ENCODE measurements at places on chromosomes 1 and 21.

DNA sequence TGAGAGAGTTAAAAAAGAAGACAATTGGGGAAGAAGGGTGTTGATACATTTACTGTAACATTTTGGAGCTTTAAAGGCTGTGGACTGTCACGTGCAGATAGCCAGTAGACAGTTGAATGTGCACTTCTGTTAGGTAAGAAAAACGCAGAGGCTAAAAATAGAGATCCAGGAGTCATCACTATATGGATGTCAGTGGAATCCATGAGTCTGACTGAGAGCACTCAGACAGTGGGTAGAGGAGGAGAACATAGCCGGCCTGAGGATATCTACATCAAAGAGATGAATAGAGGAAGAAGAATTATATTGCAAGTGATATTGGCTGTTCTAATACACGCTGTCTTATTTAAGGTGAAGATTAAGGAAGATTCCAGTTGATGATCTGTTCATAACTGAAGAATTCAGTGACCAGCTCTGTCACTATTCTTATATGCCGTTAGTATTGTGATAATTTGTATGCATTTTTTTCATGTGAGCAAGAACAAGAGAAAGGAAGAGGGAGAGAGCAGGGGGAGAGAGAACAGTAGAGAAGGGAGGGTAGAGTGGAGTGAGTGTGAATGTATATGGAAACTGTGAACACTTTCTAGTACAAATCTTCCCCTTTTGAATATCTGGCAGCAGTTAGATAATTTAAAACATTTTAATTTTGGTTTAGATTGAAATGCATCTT is 344.8 kb downstream of the CHRM3 start:
- no peak for DNase-seq

GRCh38 chr1:185291159-185291558 is 25.9 kb downstream of the IVNS1ABP start:
- DNase-seq = no peak

GRCh38 chr1:161021165-161021969 is 415 bp upstream of the F11R start:
- DNase-seq = peak; percentile 90

- DNase-seq = no peak
Measured at GRCh38 chr1:204438628-204439027, 27.0 kb upstream of the PPP1R15B start.

DNA sequence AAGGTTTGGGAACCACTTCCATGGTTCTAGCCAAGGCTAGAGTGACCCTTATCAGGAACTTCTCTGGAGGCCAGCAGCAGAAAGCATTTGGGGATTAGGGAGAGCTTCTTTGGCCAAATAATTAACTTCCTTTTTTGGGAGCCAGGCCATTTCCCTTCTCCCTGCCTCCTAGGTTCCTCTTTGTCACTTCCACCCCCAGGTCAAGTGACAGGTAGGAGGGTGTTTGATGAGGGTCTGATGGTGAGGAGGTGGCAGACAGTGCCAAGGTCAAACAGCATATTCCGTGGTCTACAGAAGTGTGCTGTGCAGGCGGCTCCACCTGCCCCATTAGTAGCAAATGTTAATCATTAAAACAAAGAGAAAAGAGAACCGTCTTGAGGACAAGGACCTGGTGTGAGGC is 1.9 kb upstream of the KCNA10 start:
- DNase-seq = no peak

DNA sequence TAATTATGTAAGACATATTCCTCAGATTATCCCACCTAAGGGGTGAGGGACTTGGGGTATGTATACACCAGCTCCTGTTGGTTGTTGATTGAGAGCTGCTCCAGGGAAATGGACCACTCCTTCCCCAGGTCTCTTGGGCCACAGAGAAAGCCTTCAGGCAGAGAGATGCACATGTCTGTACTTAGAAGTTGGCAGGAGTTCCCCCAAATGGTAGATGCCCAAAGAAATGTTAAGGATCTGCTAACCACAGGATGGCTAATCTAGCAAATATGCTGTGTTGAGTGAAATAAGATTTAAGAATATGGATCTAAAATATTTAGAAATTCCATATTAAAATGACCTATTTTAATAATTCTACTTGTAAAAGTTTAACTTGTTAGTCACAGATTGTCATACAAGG is 100.8 kb upstream of the DNAH14 start:
- no peak for DNase-seq

GRCh38 chr1:7588457-7588827 is 182.7 kb upstream of the VAMP3 start:
- DNase-seq = no peak

GRCh38 chr1:153513023-153513422 is 22.8 kb downstream of the S100A6 start:
- DNase-seq = no peak

GRCh38 chr1:236837897-236838296 is 42.8 kb downstream of the MTR start:
- DNase-seq = no peak

GRCh38 chr1:162661336-162661735 is 29.1 kb downstream of the DDR2 start:
- no peak for DNase-seq

- no peak for DNase-seq
Measured at GRCh38 chr1:162206300-162206699, 136.8 kb downstream of the NOS1AP start.

DNA sequence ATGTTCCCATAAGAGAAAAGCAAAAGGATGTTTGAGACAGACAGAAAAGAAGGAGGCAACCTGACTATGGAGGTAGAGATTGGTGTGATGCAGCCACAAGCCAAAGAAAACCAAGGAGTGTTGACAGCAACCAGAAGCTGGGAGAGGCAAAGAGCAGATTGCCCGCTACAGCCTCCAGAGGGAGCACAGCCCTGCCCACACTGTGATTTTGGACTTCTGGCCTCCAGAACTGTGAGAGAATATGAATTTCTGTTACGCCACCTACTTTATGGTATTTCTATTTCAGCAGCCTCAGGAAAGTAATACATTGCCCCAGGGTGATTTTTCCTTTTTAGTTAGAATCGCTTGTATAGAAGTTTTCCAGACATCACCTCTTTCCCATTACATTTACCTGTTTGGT is 28.4 kb downstream of the SLAMF6 start:
- DNase-seq = no peak

- DNase-seq = no peak
Measured at GRCh38 chr1:29756085-29756484, 519.8 kb downstream of the PTPRU start.

GRCh38 chr1:58406301-58407071 is 140.0 kb downstream of the OMA1 start:
- DNase-seq = no peak

DNA sequence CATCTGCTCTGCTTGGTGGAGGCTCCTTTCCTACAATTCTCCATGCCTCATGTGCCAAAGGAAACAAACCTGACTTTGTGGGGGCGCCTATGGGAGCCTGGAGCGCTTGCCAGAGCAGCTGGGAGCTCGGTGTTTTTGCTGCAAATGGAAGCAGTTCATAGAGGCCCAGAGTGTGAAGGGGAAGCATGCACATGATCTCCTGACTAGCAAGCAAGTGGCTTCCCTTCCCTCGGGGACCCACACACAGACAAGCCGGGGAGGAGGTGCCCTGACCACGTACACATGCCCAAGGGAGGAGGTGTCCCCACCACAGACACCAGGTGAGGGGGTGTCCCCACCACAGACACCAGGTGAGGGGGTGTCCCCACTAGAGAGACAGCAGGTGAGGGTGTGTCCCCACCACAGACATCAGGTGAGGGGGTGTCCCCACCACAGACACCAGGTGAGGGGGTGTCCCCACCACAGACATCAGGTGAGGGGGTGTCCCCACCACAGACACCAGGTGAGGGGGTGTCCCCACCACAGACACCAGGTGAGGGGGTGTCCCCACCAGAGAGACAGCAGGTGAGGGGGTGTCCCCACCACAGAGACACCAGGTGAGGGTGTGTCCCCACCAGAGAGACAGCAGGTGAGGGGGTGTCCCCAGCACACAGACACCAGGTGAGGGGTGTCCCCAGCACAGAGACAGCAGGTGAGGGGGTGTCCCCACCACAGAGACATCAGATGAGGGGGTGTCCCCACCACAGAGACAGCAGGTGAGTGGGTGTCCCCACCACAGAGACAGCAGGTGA is 106.8 kb downstream of the CRYAA start:
- DNase-seq = no peak

DNA sequence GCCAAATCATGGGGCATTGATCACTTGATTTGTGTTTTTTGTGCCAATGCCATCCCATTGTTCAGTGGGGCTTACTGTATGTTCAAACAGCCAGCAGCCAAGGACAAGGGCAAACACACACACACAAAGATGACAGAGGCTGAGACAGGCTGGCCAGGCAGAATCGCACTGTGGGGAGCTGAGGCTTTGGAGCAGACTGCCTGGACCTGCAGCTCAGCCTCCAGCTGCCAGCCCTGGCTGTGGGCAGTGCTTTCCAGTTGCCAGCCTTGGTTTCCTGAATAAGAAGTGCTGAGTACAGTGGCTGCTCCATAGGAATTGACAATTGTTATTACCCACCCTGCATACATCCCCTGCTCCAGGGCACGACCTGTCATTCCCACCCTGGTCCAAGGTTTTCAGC is 16.9 kb upstream of the PCP4 start:
- no peak for DNase-seq

- DNase-seq = no peak
Measured at GRCh38 chr1:89257041-89257440, 15.6 kb downstream of the GBP5 start.

GRCh38 chr1:202951437-202951836 is 6.7 kb downstream of the ADIPOR1 start:
- DNase-seq = no peak

GRCh38 chr1:82927753-82928152 is 1071.2 kb downstream of the TTLL7 start:
- DNase-seq = no peak

DNA sequence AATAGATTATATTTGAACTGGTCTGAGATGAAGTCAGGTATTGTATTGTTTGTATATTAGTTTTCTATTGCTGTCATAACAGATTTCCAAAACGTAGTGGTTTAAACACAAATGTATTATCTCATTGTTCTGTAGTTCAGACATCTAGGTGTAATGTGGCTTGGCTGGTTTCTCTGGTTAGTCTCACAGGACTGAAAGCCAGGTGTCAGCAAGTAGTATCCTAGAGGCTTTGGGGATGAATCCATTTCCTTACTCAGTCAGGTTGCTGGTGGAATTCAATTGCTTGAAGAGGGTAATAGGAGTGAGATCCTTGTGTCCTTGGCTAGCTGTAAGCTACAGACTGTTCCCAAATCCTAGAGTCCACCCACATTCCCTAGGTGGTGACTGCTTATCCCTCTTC is 675.8 kb downstream of the NCAM2 start:
- no peak for DNase-seq

GRCh38 chr1:27596261-27596660 is 7.7 kb downstream of the AHDC1 start:
- DNase-seq = no peak

GRCh38 chr1:246447501-246447900 is 59.6 kb downstream of the SMYD3 start:
- no peak for DNase-seq

DNA sequence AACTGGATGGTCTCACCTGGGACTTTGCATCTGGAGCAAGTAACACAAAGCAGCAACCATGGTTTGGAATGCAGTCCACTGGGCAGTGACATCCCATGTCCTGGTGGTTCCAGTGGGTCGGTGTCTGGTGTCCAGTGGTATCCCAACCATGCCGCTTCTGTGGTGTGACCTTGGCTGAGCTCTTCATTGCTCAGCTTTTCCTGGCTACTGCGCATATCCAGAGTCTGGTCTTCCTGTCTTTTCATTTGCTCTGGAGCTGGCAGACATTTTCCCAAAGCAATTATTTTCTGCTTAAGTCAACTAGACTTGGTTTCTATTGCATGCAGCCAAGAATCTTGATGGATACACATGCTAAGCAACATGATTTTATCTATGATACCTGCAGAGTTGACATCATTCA is 28.4 kb upstream of the CD2 start:
- no peak for DNase-seq

GRCh38 chr1:4797016-4797410 is 142.6 kb downstream of the AJAP1 start:
- no peak for DNase-seq

DNA sequence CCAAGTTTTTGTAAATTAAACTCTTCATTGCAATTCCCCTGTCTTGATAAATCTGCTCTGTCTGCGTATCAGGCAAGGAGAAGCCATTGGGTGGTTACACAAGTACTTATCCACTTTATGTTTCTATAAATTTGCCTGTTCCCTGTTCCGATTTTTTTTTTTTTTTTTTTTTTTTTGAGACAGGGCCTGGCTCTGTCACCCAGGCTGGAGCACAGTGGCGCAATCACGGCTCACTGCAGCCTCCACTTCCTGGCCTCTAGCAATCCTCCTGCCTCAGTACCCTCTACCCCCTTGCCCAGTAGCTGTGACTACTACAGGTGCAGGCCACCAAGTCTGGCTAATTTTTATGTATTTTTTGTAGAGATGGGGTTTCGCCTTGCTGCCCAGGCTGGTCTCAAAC is 11.1 kb upstream of the CSRP1 start:
- no peak for DNase-seq

- no peak for DNase-seq
Measured at GRCh38 chr1:50750021-50750619, 209.9 kb downstream of the FAF1 start.
